ENCODE measurements at places on chromosomes 7 and 10. TPM values are rescaled to one million over a fixed set of nuclear protein-coding genes. Genes with fewer than 3 reads are reported as not detected.

The SEMA3D gene
- total RNA-seq: not detected

The GIMAP5 gene
- total RNA-seq: 29.2 TPM

The ANXA8 gene
- total RNA-seq: not detected

The GTF2IRD1 gene
- total RNA-seq: not detected

The ZNF425 gene
- total RNA-seq: 1.7 TPM

The SLC13A1 gene
- total RNA-seq: not detected

The COL13A1 gene
- total RNA-seq: 22.0 TPM

The ECHDC3 gene
- 0.38 TPM for total RNA-seq

The ACTL6B gene
- total RNA-seq: not detected

The SPDYE9 gene
- total RNA-seq: not detected

DNA sequence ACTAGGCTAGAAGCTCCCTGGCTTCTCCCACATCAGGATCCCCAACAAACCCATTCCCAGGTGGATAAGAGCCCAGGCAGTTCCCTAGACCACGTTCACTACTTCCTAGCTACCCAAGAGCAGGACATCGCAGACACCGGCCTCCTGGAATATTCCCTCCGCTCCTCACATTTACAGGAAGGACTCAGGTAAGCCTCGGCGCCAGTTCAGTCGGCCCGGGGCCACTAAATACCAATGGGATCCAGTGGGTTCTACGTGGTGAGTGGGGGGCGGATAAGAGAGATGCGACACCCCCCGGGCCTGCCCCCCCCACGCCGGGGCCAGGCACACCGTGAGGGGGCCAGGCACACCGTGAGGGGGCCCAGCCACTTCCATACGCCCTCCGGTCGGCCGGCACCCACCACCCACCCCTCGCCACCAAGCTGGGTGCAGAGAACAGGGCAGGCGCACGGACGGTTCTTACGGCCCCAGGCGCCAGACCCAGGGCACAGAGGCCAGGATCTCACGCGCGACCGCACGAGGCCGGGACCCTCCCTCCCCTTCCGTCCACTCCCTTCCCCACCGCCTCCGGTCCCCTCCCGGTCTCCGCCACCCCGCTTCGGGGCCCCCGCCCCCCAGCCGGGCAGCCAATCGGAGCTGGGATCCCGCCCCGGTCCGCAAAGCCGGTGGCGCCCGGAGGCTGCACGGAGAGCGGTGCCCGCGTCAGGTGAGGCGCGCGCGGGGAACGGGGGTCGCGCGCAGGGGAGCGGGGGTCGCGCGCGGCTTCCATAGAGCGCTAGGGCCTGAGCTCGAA, at the start of gene BLVRA:
TSS of gene BLVRA (plus strand) at position 652 of the 793 bp plus-strand sequence. CDS start 12,479 bp downstream, outside the sequence.
- peak within 1 kb of the TSS; percentile 42 for H3K27ac ChIP-seq
- DNase-seq: peak; percentile 76
- peak within 1 kb of the TSS; percentile 53 for H3K4me3 ChIP-seq
- peaks cover 7% of the 10 kb centered on the region for H3K4me1 ChIP-seq
- no peaks in the 10 kb centered on the region for H3K36me3 ChIP-seq

- no peaks in the 10 kb centered on the region for H3K4me1 ChIP-seq
- no peak overlapping the region for H3K27ac ChIP-seq
- H3K4me3 ChIP-seq: no peak overlapping the region
- no peaks in the 10 kb centered on the region for H3K36me3 ChIP-seq
These were observed 14.6 kb upstream of the ST7 start for GRCh38 chr7:116938678-116939077.

- H3K4me1 ChIP-seq: no peaks in the 10 kb centered on the region
- no peak for DNase-seq
- no peak overlapping the region for H3K4me3 ChIP-seq
- H3K27ac ChIP-seq: no peak overlapping the region
- no peaks in the 10 kb centered on the region for H3K27me3 ChIP-seq
These were observed 638.1 kb upstream of the CNTNAP2 start for GRCh38 chr7:145478541-145478940.

GRCh38 chr10:124886195-124886594, 55.7 kb upstream of the ZRANB1 start:
- H3K4me3 ChIP-seq: no peak overlapping the region
- DNase-seq: no peak
- H3K4me1 ChIP-seq: no peaks in the 10 kb centered on the region
- no peaks in the 10 kb centered on the region for H3K36me3 ChIP-seq

- no peak overlapping the region for H3K27ac ChIP-seq
- peaks cover 4% of the 10 kb centered on the region for H3K4me1 ChIP-seq
- H3K27me3 ChIP-seq: no peaks in the 10 kb centered on the region
These were observed 15.3 kb downstream of the ECHDC3 start for GRCh38 chr10:11757454-11757820.

- no peaks in the 10 kb centered on the region for H3K27me3 ChIP-seq
- H3K4me1 ChIP-seq: no peaks in the 10 kb centered on the region
These were observed 114.0 kb downstream of the NT5C2 start for GRCh38 chr10:103079100-103079499.

- peaks cover 31% of the 10 kb centered on the region for H3K4me1 ChIP-seq
- H3K36me3 ChIP-seq: no peaks in the 10 kb centered on the region
- H3K4me3 ChIP-seq: peak overlapping the region; percentile 63
- DNase-seq: peak; percentile 54
These were observed 473 bp downstream of the ADCK2 start for GRCh38 chr7:140673063-140673773.

GRCh38 chr7:102942868-102943267, 30.1 kb downstream of the LRRC17 start:
- no peaks in the 10 kb centered on the region for H3K27me3 ChIP-seq
- no peak overlapping the region for H3K27ac ChIP-seq
- no peaks in the 10 kb centered on the region for H3K4me1 ChIP-seq
- DNase-seq: no peak
- no peak overlapping the region for H3K4me3 ChIP-seq

DNA sequence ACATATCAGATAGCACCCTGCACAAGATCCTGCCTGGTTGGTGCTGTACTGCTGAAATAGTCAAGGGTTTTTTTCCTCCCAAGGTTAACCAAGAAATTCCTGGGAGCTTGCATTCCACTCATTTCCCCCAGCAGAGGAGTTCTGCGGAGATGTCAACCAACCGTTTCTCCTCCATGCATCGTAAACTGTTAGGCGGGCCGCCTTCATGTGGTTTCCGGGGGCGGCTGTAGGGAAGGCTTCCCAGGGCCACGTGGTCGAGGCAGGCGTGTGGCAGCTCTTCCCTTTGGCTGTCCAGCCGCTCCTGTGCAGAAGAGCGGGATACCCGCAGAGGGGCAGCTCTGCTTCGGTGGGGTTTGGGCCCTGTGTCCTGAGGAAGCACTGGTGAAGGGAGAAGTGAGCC, 113.7 kb downstream of the RGS10 start:
- H3K4me1 ChIP-seq: no peaks in the 10 kb centered on the region
- peaks cover 22% of the 10 kb centered on the region for H3K36me3 ChIP-seq
- H3K27ac ChIP-seq: no peak overlapping the region
- no peaks in the 10 kb centered on the region for H3K27me3 ChIP-seq

DNA sequence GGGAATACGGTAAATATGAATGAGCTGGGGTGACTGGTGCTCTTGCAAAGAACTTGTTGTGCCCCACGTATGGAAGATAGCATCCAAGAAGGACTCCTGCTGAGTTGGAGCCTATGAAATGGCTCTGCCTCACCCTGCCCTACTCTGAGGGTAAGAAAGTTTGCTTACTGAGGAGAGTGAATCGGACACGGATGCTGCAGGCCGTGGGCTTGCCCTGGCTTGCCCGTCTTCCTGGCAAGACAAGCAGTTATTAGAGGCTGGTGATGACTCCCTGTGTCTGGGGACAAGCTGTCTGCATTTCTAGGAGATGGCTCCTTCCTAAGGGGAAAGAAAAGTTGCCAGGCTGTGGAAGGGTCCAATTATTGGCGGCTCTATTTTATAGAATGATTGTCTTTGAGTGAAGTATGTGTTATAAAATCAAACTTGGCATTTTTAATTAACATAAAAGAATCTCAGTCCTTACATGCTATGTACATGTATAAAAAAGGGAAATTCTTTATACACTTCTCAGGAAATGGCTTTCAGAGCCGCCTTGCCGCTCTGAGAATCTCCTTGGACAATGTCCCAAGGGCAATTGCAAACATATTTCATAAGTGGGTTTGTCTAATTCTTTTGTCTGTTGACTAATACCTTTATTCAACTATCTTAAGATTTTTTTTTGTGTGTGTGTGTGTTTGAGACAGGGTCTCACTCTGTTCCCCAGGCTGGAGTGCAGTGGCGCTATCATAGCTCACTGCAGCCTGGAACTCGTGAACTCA, 64.6 kb downstream of the CYP26A1 start:
- no peak overlapping the region for H3K27ac ChIP-seq
- H3K27me3 ChIP-seq: no peaks in the 10 kb centered on the region
- no peak overlapping the region for H3K4me3 ChIP-seq
- no peaks in the 10 kb centered on the region for H3K36me3 ChIP-seq

- DNase-seq: no peak
- peaks cover 46% of the 10 kb centered on the region for H3K4me1 ChIP-seq
- H3K27me3 ChIP-seq: no peaks in the 10 kb centered on the region
- no peak overlapping the region for H3K27ac ChIP-seq
- no peak overlapping the region for H3K4me3 ChIP-seq
- peaks cover 9% of the 10 kb centered on the region for H3K36me3 ChIP-seq
These were observed 22.7 kb downstream of the ZMIZ2 start for GRCh38 chr7:44771358-44771757.

DNA sequence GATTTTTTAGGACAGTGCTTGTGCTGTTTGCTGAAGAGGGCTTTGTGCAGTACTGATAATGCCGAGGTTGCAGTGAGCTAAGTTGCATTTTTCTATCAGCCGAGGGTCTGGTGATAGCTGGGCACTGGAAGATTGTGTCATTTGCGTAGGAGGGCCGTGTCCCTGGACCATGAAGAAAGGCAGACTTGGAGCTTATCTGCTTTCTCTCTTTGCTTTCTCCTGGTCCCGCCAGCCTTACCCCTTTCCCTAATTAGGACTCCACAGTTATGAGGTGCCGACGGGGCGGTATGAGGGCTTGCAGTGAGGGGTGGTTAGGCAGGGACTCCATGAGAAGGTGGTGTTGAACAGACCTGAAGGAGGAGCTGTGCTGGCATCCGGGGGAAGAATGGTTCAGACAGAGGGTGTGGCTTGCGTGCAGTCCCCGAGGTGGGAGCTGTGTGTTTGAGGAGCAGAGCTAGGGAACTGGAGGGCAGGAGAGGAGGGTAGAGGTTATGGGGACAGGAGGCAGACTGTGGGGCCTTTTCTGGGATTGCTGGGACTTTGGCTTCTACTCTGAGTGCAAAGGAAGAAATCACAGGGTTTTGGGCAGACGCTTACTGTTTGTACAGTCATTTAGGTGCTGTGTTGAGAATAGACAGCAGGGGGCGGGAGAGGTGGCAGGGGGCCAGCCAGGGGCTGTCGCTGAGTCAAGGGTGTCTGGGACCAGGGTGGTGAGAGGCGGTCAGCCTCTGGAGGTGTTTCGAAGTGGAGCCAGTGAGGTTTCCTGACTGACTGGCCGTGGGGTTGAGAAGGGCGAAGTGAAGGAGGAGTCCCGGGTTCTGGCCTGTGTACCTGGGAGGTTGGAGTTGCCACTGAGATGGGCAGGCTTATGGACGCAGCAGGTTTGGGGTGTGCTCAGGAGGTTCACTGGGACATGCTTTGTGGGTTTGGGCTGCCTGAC, 43.4 kb downstream of the PRF1 start:
- H3K27me3 ChIP-seq: no peaks in the 10 kb centered on the region
- H3K27ac ChIP-seq: peak overlapping the region; percentile 43
- peak; percentile 71 for DNase-seq
- H3K4me1 ChIP-seq: peaks cover 51% of the 10 kb centered on the region
- no peaks in the 10 kb centered on the region for H3K36me3 ChIP-seq
- peak overlapping the region; percentile 35 for H3K4me3 ChIP-seq

DNA sequence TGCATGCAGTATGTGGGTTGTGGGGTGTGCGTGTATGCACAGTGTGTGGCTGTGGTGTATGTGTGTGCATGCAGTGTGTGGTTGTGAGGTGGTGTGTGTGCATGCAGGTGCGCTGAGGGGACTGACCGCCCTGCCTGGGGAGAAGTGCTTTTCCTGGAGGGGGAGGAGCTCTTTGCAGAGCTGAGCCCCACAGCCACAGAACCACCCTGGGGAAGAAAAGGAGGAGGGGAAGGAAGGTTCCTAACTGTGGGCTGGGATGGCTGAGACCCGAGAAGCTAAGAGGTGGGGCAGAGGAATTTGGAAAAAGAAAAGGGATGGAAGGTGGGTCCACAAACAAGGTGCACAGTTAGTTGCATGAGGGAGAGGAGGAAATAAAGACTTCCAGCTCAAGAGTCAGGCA, at the start of gene TRPV5:
TSS of gene TRPV5 (minus strand) at position 123 of the 400 bp plus-strand sequence. CDS start 287 bp downstream, outside the sequence.
- no peaks in the 10 kb centered on the region for H3K36me3 ChIP-seq
- H3K4me1 ChIP-seq: no peaks in the 10 kb centered on the region
- no peak within 1 kb of the TSS for H3K4me3 ChIP-seq
- H3K27ac ChIP-seq: no peak within 1 kb of the TSS
- DNase-seq: no peak

DNA sequence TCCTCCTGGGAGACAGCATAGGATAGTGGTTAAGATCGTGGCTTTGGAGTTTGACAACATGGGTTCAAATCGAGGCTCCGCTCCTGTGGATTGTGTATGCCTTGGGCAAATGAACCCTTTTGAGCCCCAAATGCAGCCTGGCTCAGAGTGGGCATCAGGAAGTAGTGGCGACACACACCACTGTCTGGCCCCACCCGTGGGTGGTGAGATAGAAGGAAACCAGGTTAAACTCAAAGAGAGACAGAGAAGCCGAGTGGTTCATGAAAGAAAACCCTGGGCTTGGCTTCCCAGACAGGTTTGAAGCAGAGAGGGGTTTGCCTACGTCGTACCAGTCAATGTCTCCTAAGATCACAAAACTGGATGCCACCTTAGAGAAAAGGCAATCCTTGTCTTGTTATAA, 57.7 kb downstream of the PRTFDC1 start:
- peak overlapping the region; percentile 79 for H3K27ac ChIP-seq
- DNase-seq: peak; percentile 60
- H3K27me3 ChIP-seq: no peaks in the 10 kb centered on the region

DNA sequence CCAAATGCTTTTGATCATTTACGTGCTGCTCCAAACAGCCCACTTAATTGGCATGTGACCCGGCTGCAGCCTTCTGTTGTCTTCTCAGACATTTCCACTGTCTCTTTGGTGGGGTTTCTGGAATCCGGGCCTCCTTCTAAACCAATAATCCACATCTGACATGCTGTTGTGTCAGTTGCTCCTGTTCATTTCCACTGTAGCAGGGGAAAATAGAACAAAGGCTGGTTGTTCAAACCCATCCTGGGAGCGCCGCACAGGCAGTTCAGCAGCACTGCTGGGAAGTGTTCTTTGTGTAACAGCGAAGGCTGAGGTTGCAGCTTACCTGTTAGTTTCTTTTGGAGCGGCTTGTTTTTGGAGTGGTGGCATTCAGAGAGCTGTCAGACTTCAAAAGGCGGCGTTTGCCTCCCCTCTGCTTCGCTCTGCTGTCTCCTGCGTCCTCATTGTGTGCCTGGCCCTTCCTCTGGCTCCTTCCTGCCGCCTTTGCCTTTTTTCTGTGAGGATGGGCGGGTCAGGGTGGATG, 149.4 kb downstream of the SNX10 start:
- no peaks in the 10 kb centered on the region for H3K36me3 ChIP-seq
- no peak for DNase-seq
- H3K27ac ChIP-seq: no peak overlapping the region

- H3K4me1 ChIP-seq: peaks cover 7% of the 10 kb centered on the region
- H3K27ac ChIP-seq: no peak overlapping the region
- H3K4me3 ChIP-seq: no peak overlapping the region
- no peaks in the 10 kb centered on the region for H3K36me3 ChIP-seq
These were observed 68.2 kb downstream of the C10orf105 start for GRCh38 chr10:71651428-71651827.

GRCh38 chr10:35573796-35574195, 31.3 kb upstream of the GJD4 start:
- peaks cover 22% of the 10 kb centered on the region for H3K36me3 ChIP-seq
- no peaks in the 10 kb centered on the region for H3K27me3 ChIP-seq

- DNase-seq: no peak
- H3K36me3 ChIP-seq: no peaks in the 10 kb centered on the region
- no peaks in the 10 kb centered on the region for H3K27me3 ChIP-seq
- no peak overlapping the region for H3K27ac ChIP-seq
- no peaks in the 10 kb centered on the region for H3K4me1 ChIP-seq
These were observed 34.7 kb downstream of the RBM17 start for GRCh38 chr10:6123532-6123931.

All from natural killer cell (primary cell).